ENCODE measurements at places on chromosomes 5 and 9.

DNA sequence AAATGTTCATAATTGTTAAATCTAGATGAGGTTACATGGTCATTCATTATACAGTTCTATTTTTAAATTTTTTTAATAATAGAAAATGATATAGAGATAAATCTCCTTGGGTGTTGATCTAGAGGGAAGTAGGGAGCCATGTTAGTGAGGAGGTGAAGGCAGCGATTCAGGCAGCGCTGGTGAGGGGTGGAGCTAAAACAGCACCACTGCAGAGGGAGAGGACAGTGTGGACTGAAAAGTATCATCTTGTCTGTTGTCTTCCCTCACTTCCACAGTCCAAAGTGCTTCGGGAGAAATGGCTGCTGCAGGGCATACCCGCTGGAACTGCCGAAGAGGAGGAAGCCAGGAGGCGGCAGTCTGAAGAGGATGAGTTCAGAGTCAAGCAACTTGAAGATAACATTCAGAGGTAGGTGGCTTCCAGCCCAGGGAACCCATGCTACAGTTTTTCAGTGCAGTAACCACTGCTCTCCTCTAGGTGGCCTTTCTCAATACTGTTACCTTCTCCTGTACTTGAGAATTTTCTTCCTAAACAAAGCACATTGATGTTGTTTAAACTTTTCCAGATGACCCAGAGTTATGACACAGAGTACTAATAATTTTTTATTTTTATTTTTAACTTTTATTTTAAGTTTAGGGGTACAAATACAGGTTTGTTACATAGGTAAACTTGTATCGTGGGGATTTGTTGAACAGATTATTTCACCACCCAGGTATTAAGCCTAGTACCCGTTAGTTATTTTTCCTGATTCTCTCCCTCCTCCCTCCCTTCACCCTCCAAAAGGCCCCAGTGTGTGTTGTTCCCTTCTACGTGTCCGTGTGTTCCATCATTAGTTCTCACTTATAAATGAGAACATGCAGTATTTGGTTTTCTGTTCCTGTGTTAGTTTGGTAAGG, 100.5 kb downstream of the PALM2AKAP2 start:
- DNase-seq: no peak

DNA sequence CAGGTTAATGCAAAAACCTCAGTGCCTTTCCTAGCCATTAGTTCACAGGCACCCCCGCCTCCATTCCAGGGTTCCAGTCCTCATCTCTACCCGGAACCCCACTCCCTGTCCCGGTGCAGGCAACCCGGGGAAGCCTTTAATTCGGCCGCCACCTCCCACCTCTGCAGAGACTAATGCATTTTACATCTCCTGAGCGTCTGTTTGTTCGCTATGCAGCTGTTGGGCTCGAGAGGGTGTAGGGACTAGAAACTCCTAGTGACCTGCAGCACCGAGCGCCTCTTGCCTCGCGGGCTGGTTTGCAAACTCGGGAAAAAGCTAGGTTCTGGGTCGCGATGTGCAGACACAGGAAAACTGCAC, 3.6 kb downstream of the GDNF start:
- no peak for DNase-seq

- no peak for DNase-seq
These were observed 104.7 kb downstream of the GOLPH3 start for GRCh38 chr5:32069396-32069795.

DNA sequence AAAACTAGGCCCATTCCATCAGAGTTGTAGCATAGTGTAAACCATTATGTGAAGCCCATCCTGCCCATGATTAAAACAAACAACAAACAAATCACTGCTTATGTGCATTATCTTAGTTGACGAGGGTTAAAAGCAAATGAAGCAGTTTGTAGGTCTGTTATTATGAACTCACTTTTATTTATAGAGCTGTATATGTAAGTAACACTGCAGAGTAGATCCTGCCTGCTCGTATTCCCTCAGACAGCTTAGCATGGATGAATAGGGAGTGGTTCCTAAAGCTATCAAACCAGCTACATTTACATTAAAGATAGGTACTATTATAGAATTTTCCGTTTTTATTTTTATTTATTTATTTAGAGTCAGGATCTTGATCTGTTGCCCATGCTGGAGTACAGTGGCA, 112.6 kb downstream of the GDNF start:
- no peak for DNase-seq

- no peak for DNase-seq
These were observed 22.3 kb downstream of the LIFR start for GRCh38 chr5:38534156-38534453.

DNA sequence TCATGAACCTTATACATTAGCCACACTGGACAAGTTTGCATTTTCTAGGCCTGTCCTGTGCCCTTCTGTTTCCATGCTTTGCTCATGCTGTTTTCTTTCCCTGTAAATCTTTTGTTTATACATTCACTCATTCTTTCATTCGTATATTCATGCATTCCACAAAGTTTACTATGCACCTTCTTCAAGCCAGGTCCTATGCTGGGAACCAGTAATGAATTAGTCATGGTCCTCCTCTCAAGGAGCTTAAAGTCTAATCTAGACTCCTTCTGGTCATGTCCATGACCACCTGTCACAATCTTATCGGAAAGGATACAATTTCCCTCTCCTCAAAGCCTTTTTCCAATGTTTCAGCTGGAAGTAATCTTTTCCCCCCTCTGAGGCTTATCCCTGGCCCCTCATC, 9.1 kb upstream of the XPA start:
- no peak for DNase-seq

GRCh38 chr9:76371901-76372300, 22.3 kb downstream of the RFK start:
- DNase-seq: no peak

Data from T-helper 1 cell (primary cell).